Left ventricle myocardium inferior (tissue), 1 donor: ENCODE measurements at places on chromosomes 5 and 9.

- no peak for DNase-seq
Measured at GRCh38 chr5:135058331-135058732, 24.3 kb upstream of the PITX1 start.

GRCh38 chr5:78605611-78606010 is 43.0 kb downstream of the LHFPL2 start:
- no peak for DNase-seq

GRCh38 chr5:126640866-126641265 is 40.1 kb downstream of the PHAX start:
- DNase-seq = no peak

GRCh38 chr5:61599370-61600122 is 267.5 kb downstream of the ZSWIM6 start:
- DNase-seq = no peak

- no peak for DNase-seq
Measured at GRCh38 chr9:107735821-107736220, 246.3 kb upstream of the KLF4 start.

GRCh38 chr5:168552146-168552545 is 23.0 kb downstream of the FBLL1 start:
- no peak for DNase-seq

GRCh38 chr5:111427762-111428161 is 84.6 kb downstream of the STARD4 start:
- DNase-seq = no peak

DNA sequence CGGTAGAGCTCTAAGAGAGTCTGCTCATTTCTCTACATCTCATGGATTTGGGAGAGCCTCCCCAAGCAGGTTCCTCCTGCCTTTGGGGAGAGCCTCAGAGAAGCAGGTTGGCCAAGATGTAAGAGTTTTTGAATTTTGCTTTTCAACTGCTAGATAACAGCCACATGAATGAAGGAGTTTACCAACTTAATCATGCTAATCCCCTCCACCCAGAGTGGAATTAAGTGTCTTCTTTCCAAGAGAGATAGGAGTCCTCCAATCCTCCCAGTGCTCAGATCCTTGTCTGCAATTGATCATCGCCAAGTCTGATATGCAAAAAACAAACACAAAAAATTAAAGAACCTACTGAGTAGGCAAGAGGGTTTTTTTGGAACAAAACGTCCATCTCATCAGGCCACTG is 99.4 kb upstream of the MAP3K1 start:
- no peak for DNase-seq

- no peak for DNase-seq
Measured at GRCh38 chr5:113169720-113170119, 193.1 kb downstream of the DCP2 start.
